ENCODE measurements at places on chromosomes 1 and 21.
A peak's percentile ranks its signal among the peaks of the same experiment; 100 is the strongest.

- no peak for DNase-seq
These were observed 59.8 kb upstream of the PPP2R5A start for GRCh38 chr1:212225416-212225815.

DNA sequence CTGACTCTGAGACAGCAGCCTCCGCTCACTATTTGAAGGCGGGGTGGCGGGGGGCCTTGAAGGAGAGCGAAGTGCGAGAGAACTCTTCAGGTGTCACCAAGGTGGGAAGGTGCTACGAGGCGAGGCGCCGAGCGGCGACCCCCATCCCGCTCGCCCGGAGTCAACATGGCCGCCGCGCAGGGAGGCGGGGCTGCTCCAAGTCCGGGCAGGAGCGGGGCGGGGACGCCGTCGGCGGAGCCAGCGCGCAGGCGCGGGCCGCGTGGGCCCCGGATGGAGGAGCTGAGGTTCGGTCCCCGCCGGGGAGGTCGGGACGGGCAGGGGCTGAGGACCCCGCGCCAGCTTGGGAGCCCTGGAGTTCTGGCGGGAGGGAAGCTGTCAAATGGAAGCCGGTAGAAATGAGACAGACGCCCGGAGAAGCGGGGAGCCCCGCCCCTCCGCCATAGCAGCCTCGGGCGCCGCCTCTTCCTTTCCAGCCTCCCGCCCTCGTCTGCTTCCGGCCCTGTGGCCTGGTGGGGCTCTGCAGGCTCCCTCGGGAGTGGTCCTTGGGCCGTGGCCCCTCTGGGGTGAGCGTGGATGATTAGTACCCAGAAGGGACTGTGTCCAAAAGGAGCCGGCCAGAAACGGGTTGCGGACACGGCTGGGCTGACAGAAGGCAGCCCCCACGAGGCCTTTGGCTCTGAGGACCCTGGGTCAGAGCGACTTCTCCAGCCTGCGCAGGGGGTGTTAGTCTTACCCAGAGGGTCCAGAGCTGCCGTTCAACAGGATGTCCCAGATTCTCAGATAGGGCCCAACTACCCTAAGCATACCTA lies at the start of gene PIGV:
TSS of gene PIGV (plus strand) at position 245 of the 809 bp plus-strand sequence. CDS start 2,866 bp downstream, outside the sequence.
- no peak for DNase-seq

- no peak for DNase-seq
These were observed 381.5 kb downstream of the OMA1 start for GRCh38 chr1:58165073-58165472.

GRCh38 chr1:40662864-40663263 lies 2.6 kb downstream of the RIMS3 start:
- no peak for DNase-seq

DNA sequence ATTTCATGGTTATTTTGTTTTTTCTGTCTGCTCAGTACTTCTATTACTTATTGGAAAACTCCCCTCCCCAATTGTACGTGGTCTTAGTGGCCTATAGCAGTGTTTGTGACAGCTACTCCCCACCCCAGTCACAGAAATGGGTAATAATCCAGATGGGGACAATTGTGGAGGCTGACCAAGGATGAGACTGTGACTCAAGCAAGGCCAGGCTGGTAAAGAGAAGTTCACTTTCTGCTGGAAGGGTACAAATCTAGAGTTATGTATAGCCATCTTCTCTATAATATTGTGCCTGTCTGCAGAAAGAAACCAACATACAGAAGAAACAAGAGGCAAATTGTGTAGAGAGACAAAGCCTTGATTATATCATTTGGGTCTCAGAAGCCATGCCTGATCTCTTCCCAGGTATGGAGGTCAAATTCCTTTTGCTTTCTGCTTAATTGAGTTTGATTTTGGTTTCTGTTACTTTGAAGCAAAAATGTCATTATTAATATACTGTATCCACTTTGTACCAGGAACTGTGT lies 270.4 kb downstream of the HLX start:
- DNase-seq: no peak

DNA sequence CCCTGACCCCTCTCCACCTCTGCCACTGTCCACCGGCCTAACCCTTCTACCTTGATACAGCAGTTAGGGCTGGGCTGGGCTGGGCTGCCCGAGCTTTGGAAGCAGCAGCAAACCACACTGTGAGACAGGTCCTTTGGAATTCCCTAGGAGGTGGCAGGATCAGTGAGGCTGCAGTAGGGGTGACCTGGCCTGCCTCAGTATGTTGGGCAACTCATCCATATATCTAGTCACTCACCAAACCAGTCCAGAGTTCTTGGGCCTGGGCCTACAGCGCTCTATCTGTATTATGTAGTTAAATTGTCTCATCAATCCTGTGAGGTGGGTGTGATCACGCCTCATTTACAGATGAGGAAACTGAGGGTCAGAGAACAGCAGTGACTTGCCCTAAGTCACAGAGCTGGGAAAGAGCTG lies 13.3 kb upstream of the SYNC start:
- DNase-seq: no peak

- no peak for DNase-seq
These were observed 154.1 kb downstream of the CLIC6 start for GRCh38 chr21:34822942-34823341.

DNA sequence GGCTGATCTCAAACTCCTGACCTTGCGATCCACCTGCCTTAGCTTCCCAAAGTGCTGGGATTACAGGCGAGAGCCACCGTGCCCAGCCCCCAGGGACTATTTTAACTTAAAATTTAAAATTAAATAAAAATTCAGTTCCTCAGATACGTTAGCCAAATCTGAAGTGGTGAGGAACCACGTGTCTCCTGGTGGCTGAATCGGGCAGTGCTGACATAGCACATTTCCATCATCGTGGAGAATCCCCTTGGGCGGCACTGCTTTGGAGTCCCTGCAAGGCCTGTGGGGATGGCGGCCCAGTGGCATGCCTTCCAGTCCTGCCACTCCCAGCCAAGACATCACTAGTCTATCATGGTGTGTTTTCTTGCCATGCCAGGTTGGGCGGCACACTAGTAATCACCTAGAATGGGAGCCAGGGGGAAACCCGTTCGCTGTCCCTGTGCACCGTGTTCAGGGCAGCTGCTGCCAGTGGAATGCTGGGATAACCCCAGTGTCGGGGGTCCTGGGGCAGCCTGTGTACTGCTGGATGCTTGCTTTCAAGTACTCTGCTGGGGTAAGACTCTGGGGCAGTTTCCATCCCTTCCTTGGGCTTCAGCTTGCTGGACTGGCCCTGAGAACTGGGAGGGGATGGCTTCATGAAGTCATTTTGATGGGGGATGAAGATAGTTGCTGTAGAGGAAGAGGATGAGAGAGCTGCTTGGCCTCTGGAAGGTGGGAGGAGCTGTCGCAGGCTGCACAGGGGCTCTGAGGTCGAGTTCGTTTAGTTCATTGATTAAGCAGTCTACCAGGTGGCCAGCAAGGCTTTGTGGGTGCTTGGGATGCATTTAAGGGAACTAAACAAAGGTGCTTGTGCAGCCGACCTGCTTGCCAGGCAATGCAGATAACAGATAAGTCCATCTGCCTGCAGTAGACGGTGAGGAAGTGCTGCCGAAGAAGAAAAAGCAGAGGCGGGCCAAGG lies 4.6 kb downstream of the ZBTB48 start:
- no peak for DNase-seq

DNA sequence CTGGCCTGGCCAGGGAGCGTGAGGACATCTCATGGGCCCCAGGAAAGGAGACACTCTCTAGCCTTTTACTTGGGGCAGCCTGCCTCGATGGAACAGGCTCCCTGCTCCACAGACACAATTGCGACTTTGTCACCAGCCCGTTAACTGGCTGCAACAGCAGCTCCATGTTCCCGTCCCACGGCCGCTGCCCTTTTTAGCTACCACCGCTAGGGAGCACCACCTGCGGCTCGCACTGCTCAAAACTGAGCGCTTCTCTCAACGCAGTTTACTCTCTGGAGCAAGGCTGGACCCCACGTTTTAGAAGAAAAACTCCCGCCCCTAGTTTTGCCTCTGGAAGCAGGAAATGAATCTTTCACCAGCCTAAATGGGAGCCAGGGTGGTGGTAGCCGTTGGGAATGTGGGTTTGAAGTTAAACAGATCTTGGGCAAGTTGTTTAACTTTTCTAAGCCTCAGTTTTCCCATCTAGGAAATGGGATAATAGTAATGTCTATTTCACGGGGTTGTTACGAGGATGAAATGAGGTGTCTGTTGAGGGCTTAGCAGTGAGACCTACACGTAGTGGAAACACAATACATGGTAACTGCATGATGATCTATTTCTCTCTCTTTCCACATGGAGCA lies 3.5 kb upstream of the LRRC38 start:
- DNase-seq: no peak

DNA sequence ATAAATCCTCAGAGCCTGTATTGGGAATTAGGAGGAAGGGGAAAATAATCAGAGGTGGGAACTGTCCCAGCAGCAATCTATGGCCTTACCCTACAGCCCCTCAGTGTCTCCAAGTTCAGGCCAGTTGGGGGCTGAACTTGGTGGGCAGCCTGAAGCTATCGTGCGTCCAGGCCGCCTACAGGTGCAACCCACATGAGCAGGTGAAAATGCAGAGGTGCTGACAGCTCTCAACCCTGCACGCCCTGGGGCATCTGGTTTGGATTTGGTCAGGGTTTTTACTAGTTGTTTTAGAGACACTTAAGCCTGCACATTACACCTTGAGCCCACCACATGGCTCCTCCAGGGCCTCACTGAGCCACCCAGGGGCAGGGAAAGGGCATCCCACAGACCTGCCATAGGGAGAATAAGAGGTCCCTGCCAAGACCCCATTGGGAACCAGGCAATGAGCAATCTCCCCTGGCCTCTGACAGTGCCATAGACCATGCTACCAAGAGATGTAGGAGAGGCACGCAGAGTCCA lies 209.5 kb downstream of the FOXD2 start:
- no peak for DNase-seq

GRCh38 chr1:154301582-154301981 lies 19.3 kb upstream of the AQP10 start:
- DNase-seq: no peak

DNA sequence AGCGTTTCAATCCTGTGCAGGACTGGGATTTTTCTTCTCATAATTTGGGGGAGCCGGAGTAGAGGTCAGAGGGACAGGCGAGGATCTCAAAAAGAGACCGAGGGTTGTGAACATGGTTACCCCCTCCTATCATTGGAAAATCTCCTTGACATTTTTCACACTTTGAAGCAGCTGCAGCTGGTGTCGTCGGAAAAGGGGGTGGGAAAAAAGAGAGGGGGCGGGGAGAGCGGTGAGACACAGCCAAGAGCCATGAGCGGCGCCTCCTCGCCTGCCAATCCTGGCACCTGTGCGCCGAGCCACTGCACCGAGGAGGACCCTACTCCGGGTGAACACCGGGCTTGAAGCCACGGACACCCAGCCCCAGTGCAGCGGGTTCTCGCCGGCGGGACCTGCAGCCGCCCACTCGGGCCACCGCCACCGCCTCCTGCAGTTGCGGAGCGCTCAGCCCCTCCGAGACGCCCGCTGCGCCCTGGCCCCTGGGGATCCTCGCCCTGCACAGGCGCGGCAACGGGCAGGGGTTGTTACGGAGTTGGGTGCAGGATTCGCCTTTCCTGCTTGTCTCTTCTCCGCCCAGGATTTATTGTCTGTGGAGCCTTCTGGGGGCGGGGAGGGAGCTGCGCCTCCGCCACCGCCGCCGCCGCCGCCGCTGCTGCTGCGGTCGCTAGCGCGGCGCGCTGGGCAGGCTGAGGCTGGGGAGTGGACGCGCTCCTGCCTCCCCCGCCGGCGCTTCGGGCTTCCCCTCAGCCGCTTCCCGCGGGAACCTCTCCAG lies at the start of gene LRRC7:
TSS of gene LRRC7 (plus strand) at position 271 of the 769 bp plus-strand sequence. CDS start 718 bp downstream, outside the sequence.
- DNase-seq: peak; percentile 15

DNA sequence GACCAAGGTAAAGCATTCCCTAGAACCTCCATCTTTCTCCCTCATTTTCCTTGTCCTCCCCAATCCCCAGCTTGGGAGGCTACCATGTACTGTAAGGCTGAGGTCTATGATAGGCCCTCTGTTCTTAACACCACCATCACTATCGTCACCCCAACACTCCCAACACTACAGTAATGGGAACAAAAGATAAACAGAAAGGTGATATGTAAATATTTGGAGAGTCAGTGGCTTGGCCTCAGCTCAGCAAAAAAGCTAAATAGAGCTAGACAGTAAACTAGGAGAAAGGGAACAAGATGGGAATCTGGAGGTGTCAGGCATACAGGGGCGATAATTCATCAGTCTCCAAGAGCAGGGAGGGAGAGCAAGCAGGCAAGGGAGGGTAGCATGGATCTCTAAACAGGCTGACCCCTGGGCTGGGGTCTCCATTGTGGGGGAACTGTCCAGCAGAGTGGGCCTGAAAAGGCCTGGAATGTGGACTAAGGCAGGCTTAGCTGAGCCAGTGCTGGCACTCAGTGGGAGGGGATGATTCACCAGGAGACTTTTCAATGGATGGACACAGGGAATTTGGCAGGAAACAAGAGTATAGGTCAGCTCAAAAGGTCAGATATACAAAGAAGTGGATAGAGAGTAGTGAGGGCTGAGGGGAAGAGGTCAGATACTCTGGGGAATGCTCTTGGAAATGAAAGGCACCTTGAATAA lies 6.7 kb downstream of the WNT2B start:
- no peak for DNase-seq

- no peak for DNase-seq
These were observed 56.9 kb downstream of the MIER1 start for GRCh38 chr1:66981679-66982078.

DNA sequence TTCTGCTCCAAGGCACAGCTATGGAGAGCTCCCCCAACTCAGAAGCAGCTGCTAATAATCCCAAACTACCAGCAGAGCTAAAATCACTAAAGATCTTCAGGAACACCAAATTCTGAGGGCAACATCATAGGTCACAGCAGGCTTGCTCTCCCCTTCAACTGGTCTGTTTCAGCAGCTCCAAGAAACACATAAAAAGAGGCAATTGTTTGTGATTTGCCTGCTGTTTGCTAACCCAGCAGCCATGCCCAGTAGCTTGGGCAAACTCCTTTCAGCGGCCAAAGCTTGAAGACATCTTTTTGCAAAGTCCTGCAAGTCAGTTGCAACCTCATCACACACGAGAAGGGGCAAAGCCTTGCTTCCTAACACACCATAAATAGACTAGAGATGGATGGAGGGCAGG lies 8.9 kb downstream of the ERI3 start:
- no peak for DNase-seq

GRCh38 chr21:37088186-37088735 lies 15.2 kb downstream of the TTC3 start:
- DNase-seq: no peak

GRCh38 chr21:46189213-46189958 lies 5.1 kb upstream of the SPATC1L start:
- no peak for DNase-seq

DNA sequence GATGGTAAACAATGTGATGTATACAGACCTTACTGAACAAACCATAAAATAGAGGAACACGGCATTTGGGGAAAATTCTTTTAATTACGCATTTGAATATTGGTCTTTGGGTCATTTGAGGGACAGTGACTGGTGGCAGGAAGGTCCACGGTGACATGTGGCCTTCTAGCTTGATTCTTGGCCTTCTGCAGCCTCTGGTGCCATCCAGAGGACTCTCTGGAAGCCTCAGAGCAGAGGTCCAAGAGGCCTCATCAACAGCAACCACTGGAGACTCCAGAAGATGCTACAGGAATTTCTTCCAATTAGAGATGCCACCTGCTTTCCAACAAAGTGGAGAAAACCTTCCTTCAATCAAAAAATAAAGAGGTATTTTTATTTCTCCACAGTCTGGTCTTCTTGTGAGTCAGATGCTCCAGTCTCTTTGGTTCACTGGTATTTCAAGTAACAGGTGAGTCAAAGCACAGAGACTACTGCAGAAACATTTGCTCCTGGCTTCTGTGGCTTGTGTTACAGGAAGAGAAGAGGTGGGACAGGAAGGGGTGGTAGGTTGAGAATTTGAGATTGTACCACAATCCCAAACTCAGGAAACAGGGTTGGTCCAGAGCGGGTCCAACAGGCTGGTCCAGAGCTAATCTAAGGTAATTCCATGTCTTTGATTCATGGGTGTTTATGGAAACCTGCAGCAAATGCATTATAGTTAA lies 2.7 kb upstream of the F5 start:
- DNase-seq: no peak
